Thyroid gland (tissue), 4 donors: ENCODE measurements at places on chromosomes 13 and 19.

DNA sequence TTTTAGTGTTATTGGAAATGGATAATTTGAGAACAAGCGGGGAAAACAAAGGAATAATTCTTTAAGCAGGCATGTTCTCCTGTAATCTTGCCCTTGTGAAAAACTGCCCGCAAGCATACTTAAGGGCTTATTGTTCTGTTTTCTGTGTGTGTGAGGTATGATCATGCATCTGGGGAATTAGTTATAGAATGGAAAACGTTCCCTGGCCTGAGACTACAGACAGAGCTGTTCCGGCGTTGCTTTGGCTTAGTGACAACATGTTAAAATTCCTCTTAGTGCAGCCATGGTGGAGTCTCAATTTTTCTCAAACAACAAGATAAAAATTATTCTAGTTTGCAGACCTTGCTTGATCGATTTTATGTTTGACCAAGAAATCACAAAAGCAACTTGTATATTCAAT, 560.2 kb upstream of the SPRY2 start:
- DNase-seq: no peak

- DNase-seq: no peak
Measured at GRCh38 chr13:24700539-24700938, 20.3 kb downstream of the ATP12A start.

GRCh38 chr19:43470288-43470687, 4.9 kb upstream of the LYPD3 start:
- no peak for DNase-seq

GRCh38 chr19:15584541-15585115, 30.4 kb upstream of the CYP4F8 start:
- peak; percentile 80 for DNase-seq

DNA sequence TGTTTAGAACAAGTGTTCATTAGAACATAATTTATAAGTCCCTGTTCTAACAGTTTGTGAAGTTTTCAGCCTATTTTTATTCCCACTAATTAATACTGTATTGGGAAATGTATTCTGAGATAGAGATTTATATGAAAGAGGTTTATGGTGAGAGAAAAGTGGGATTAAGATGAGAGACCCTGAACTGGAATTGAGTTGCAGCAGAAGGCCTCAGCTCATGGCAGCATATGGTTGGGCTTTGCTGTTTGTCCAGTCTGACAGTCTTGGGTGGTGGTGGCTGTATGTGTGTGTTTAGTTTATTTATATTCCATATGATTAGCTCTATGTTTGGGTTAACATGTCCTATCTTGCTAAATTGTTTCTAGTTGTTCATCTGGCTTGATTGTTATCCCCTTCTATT, 575.1 kb downstream of the SLITRK5 start:
- DNase-seq: no peak

DNA sequence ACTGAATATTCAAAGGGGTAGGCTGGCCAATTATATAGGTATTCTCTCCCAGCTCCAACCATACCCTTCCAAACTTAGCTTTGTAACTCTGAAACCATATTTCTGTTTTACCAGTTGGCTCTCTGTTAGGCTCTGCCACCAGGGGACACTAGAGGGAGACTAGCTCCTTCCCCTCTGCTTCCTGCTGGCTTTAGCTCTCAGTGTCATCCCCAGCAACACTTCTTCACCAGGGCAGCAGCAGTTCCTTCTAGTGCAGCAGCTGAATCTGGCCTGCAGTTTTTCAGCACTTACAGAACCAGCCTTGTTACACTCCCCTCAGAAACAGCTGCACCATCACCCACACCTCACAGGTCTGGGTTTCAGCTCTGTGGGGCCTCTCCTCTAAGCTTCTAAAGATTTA, 51.0 kb upstream of the DOCK9 start:
- DNase-seq: no peak

- no peak for DNase-seq
Measured at GRCh38 chr13:66461021-66461420, 769.1 kb downstream of the PCDH9 start.
